Activated CD8-positive, alpha-beta memory T cell treated with anti-CD3 and anti-CD28 coated beads for 4 hours (primary cell): ENCODE measurements at places on chromosomes 2 and 18.

DNA sequence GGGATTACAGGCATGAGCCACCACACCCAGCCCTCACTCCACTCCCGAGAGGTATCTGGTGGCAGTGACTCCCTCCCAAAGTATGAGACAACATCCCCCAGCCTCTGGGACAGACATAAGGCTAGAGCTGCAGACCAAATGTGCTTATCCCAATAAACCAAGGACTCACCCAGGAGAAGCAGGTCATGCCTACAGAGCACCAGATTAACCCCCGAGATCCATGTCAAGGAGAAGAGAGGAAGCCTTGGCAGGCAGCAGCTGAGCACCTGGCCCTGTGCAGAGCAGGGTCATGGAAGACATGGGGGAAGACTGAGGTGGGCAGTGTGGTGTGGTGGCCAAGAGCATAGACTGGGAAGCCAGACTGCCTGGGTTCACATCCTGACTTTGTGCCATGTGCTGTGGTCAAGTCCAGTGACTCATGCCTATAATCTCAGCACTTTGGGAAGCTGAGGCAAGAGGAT, 7.2 kb downstream of the RAB11FIP5 start:
- no peak for DNase-seq

DNA sequence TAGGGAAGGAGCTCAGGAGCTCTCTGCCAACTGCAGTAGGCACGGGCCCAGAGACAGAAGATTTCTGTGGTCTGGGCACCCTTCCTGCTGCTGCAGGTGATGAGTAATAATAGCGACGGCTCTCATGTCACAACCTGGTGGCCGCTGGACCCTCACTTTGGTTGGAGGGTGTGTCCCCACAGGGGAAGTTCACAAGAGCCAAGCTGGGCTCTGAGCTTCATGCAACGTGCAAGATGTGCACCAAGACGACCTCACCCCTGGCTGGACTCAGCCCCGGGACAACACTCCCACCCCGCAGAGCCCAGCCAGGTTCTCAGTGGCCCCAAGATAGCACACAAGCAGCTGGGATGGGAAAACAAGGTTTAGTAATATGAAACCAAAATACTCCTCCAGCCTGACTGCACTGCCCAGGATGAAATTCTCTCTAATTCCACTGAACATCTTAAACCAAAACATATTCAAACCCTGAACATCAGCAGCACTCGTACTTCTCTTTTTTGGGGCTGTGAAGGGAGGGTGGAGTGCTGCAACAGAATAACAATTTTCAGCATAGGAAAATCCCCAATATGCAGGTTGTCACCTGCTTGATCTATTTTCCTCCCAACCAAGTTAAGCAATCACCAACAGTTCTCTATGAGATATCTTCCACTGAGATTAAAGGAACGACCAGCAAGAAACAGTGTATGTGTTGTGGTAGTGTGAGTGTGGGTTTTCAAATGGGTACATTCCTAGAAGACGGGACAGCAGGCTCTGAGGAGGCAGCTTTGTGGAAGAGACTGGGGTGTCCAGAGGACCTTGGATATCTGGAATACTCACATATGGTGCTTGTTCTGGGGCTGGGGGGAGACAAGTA, 26.5 kb downstream of the BCL2 start:
- no peak for DNase-seq

GRCh38 chr18:3634250-3634939, 184.4 kb downstream of the TGIF1 start:
- DNase-seq: no peak

DNA sequence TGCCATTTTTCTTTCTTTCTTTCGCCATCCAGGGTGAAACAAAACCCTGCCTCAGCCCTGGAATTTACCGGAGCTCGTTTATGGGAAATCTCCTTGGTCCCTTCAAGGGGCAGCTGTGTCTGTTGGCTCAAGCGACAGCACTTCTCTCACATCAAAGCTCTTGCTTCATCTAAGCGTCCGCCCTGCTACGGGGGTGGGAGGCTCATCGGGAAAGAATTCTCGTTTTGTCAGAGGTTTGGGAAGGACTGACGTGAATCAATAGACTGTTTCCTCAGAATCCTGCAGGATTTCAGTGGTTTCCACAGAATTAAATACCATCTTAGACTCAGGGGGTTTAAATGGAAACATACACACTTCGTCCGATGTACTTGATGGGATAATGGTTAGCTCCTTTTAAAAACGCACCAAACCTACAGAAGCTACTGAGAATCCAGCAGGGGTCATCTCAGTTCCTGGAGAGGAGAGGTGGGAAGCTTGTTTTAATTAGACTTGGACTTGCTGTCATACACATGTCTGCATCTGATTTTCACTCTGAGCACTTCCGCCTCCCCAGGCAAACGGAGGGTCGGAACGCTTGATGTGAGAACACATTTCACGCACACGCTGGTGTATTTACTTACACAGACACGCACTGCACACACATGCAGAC, 91.6 kb downstream of the ASB1 start:
- DNase-seq: no peak

DNA sequence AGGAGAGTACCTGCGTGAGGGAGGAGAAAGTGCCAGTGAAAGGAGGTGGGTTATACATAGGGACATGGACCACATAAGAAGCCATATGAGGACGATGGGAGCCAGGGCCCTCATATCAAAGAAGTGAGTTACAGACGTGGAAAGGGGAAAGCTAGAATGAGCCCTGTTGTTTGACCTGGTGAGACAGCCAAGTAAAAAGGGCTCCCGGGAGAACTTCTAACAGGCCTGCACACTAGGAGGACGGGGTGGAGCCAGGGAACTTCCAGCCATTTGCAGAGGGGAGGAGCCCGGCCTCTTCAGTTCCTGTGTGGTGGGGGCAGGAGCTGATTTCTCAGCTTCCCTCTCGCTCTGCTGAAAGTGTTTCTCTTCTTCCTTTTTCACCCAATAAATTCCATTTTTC, 84.1 kb upstream of the SLC66A3 start:
- no peak for DNase-seq

GRCh38 chr2:175824243-175824642, 177.8 kb downstream of the LNPK start:
- DNase-seq: no peak

- no peak for DNase-seq
These were observed 7.2 kb downstream of the SLC30A6 start for GRCh38 chr2:32172870-32173269.

- no peak for DNase-seq
These were observed 37.3 kb downstream of the GPD2 start for GRCh38 chr2:156473445-156473844.

GRCh38 chr2:98985905-98986666, 50.1 kb upstream of the CRACDL start:
- DNase-seq: no peak

GRCh38 chr2:240597419-240598181, 11.1 kb downstream of the CAPN10 start:
- no peak for DNase-seq

- DNase-seq: no peak
These were observed 441.7 kb downstream of the TXNL1 start for GRCh38 chr18:56196495-56197225.

DNA sequence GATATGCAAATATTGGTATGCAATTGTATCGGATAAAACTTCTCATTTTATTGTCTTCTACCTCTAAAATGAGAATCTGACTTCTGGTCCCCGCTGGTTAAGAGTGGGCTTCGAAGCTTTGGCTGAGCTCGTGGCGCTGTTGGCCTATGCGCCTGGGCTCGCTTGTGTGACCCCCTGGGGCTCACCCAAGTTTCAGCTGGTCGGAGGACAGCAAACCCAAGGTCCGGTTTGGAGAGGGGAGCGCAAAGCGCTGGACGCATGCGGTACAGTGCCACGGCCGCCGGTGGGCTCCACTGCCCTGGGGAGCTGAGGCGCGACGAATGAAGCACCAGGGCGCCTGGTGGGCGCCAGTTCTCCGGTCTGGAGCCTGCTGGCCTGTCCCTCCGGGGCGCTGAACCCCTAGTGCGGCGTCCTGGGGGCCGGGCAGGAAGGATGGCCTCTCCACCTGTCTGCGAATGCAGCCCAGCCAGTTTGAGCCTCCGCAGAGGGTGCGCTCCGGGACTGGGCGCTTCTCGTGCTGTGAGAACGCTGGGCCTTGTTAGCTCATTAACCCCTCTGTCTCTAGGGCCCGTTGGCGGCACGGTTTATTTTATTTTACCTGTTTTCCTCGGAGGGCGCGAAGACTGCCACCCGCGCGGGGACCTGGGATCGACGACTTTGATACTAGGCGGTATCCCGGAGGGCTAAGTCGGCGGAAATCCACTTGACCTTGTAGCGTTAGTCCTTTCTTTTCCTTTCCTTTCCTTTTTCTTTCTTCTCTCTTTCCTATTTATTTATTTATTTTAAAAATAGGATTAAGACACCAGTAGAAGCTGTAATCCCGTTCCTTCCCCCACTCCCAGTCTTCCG, 10.4 kb downstream of the MEIS1 start:
- no peak for DNase-seq

GRCh38 chr2:170155022-170155722, 22.8 kb upstream of the MYO3B start:
- no peak for DNase-seq

- no peak for DNase-seq
These were observed 69.2 kb upstream of the SLC9A2 start for GRCh38 chr2:102550151-102550550.

GRCh38 chr18:2508678-2509077, 62.6 kb downstream of the METTL4 start:
- no peak for DNase-seq

DNA sequence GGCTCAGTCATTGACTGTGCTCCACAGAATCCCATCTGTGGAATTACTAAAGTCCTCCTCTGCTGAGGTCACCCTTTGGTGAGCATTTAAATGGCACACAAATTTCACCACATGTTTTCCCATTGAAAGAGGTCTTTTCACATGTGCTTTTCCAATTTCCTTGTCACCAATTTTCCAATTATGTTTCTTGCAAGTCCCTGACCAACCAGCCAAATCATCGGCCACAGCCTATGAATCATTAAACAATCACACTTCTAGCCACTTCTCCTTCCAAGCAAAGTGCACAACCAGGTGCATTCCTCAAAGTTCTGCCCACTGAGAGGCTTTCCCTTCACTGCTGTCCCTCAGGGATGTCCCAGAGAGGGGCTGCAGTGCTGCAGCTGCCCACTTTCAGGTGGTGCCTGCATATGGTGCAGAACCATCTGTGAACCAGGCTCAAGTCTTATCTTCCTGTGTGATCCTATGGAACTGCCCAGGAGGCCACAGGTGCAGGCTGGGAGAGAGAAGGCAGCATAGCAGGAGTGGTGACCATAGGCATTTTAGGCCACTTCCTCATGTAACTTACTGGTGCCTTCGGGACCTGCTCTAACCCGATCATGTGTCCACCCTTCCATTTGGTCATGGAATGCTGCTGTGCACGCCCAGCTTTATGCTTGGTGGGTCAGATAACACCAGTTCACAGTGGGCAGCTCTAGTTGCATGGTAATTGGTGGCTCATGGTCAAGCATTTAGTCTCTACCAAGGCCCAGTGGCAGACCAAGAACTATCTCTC, 153.0 kb downstream of the SEPTIN10 start:
- DNase-seq: no peak

- no peak for DNase-seq
These were observed 228.3 kb downstream of the TWIST2 start for GRCh38 chr2:239075918-239076758.

- no peak for DNase-seq
These were observed 114.1 kb upstream of the OTOS start for GRCh38 chr2:240254337-240255164.

DNA sequence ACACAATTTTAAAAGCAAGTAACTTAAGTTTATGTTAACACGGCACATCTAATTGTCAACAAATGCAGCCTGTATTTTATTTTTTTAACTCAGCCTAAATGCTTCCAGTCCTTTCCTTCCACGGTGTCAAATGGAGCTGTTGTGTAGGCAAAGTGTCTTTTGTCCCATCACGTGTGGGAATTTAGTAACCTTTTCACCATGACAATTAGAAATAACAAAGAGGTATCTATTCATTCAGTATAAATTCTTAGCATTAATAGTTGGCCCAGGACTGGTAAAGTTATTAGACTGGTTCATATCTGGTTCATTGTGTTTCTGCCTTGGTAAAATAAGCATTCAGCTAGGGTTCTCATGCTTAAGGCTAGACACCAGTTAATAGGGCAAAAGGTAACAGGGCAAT, 47.9 kb downstream of the FRZB start:
- no peak for DNase-seq

DNA sequence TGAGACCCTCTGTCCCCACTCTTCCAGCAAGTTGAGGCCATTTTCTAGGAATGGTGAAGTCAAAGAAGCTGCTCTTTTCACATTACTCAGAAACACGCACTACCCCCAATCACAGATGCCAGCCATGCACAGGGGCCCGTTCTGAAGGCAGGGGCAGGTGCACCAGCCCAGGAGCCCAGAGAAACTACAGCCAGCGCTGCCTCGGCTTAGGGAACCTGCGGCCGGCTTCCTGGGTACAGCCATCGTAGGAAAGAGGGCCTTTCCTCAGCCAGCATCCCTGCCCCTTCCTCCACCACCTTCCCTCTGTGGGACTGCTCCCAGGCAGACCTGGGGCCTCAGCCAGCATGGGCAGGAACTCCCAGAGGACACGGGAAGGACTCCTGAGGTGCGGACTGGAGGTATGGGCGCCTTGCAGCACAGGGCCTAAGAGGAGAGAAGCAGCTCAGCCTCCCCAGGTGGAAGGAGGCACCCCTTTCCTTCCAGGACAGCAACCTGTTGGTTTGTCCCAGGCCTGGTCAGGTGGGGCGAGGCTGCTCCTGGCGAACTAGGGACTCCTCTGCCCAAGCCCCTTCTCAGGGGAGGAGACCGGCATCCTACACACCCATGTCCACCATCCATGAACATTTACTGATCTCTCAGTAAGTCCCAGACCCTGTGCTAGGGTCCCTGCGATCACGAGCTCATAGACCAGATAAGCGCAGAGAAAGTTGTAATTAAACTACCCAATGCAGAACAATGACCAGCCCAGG, 99.0 kb upstream of the ID2 start:
- DNase-seq: no peak

DNA sequence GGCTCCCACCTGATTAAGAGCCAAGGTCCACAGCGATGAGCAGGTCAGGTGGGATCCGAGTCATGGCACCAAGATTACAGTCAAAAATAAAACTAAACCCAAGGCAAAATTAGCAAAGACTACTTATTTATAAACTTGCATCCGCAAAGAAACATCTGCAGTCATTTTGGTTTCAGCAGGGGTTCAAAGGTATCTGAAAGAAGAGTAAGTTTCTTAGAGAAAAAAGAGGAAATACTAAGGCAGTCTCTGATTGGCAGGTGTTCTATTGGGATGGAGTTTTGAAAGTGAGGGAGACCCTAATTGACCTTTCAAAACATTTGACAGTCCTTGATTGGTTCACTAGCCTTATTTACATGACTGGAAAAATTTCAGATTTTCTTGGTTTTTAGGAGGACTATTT, 11.0 kb upstream of the PLB1 start:
- no peak for DNase-seq

- no peak for DNase-seq
These were observed 39.6 kb upstream of the PGAP1 start for GRCh38 chr2:196966061-196966460.

- DNase-seq: no peak
These were observed 39.6 kb downstream of the PSMG2 start for GRCh38 chr18:12742453-12742852.

GRCh38 chr2:165067643-165068486, 112.5 kb upstream of the SLC38A11 start:
- no peak for DNase-seq
